Motor neuron (in vitro differentiated cells): ENCODE measurements at places on chromosomes 7 and 10. TPM values are rescaled to one million over a fixed set of nuclear protein-coding genes. Genes with fewer than 3 reads are reported as not detected.

Gene GRM3
- 2.0 and 2.3 TPM in 2 replicates for total RNA-seq

Gene TDRD1
- 0.04 and 0.05 TPM in 2 replicates for total RNA-seq

Gene PILRA
- 4.7 and 7.1 TPM in 2 replicates for total RNA-seq

Gene SYPL1
- total RNA-seq: 60.0 and 66.2 TPM in 2 replicates

Gene LIPK
- total RNA-seq: not detected in 2 replicates

Gene CHAT
- 6.0 and 6.5 TPM in 2 replicates for total RNA-seq

Gene SPDYE5
- 0.59 and 0.76 TPM in 2 replicates for total RNA-seq

Gene SFTPA2
- total RNA-seq: 0.97 and 1.3 TPM in 2 replicates

Gene MLXIPL
- total RNA-seq: 0.46 and 0.83 TPM in 2 replicates

DNA sequence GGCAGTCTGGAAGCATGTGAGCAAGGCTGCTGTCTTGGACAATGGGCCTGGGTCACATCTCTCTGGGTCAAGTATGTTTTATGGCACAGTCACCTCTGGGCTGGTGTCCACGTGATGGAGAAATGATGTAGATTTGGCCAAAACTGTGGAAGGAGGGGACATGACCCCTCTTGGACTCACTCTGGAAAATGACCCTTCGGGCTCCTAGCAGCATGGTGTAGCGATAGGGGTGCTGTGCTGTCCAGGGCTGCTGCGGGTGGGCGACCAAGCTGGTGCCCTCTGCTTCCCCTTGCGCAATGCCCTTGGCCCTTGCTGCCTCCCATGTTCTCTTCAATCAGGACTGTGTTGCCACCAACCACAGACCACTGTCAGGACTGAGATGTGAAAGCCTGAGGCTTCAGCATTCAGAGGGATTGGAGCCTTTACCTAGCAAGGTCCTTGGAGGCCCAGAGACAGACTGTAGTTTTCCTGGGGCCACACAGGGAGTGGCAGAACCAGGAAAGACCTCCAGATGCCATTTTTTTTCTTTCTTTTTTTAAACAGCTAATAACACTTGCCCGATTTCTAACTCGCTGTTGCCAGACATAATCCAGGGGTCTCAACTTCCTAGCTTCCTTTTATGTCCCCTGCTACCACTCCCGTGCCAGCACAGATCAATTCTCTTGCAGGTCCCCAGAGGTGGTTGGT lies 6.1 kb downstream of the CYP26A1 start:
- no peak for ATAC-seq

DNA sequence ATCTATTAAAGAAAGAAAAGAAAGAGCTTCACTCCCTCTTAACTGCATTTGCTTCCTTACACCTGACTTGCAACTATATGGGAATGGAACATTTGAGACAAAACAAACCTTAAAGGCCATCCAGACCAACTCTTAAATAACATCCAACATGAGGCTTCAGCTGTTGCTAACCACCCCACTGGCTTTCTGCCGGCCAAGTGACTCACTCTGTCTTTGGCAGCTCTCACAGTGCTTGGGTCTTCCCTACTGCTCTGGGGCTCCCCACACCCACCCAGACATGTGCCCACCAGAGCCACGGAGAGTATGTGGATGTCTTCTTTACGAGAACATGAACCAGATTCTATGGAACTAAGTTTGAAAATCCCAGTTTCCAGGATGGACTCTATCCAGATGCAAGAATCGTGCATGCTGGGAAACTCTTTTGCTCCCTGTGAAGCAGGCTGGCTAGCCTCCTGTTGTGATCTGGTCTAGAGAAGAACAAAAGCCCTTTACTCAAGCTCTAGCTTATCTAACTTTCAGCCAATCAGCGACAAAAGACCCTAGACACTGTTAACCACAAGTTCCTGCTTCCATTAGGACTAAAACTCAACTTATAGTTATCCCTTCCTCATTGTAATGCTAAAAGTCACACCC lies 245.7 kb downstream of the TCERG1L start:
- ATAC-seq: no peak

- no peak for ATAC-seq
These were observed 98.5 kb upstream of the CTTNBP2 start for GRCh38 chr7:117971556-117972244.

GRCh38 chr7:80288175-80289122 lies 153.8 kb downstream of the GNAI1 start:
- ATAC-seq: no peak

DNA sequence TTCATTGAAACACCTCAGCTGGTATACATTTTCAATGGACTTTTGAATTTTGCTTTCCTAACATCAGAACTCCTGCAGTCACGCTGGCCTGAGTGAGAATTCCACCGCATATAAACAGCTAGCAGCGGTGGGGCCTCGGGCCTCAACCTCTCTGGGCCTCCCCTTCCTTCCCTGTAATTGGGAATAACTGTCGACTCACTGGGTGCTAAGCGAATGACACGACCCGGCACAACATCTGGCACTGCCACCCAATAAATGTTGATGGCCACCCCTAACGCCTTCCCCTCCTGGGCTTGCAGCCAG lies 670 bp downstream of the RCC1L start:
- no peak for ATAC-seq

DNA sequence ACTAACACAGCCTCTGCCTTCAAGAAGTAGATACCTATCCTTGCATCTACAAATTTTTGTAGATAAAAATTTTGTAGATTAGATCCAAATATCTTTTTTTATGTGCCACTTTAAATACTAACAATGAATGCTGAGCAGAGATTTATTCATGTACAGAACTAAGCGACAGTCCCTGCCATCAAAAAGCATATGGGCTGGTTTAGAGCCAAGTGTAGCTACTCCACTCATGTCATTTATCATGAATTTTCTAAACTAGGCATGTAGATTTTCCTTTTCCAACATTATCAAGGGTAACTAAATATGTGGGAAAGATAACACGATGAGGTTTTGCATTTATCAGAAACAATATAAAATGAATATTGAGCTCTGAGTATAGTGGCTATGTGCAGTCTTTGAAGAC lies 857.5 kb downstream of the XPNPEP1 start:
- no peak for ATAC-seq

GRCh38 chr7:119783799-119784198 lies 489.2 kb upstream of the KCND2 start:
- ATAC-seq: no peak

GRCh38 chr7:34312624-34313023 lies 345.4 kb upstream of the NPSR1 start:
- ATAC-seq: no peak

DNA sequence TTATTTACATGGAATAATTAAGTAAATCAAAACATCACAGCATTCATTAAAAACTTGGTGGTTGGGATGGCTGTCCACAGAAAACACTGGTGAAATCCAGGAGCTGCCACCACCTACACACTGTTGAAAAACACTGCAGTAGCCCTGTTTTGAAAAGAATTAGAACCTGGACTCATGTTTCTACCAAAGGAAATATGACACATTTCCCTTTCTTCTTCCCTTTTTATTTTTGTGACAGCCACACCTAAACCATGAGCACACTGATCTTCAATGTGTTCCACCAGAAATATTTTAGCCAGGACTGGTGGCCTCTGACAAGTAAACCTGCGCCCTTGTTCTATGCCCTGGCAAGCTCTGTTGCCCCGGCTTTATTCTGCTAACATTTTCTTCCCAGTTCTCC lies 3.3 kb downstream of the TMEM140 start:
- ATAC-seq: no peak

DNA sequence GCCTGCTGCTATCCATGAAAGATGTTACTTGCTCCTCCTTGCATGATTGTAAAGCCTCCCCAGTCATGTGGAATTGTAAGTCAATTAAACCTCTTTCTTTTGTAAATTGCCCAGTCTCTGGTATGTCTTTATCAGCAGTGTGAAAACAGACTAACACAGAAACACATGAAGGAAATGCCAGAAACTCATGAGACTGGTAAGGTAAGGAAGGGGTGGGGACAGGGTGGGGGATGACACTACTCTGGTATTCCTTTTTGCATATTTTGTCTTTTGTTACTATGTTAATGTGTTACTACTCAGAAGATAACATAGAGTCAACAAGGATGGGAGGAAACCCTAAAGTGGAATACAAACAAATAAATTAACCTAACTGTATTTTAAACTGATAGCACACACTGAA lies 69.8 kb upstream of the DRGX start:
- no peak for ATAC-seq

DNA sequence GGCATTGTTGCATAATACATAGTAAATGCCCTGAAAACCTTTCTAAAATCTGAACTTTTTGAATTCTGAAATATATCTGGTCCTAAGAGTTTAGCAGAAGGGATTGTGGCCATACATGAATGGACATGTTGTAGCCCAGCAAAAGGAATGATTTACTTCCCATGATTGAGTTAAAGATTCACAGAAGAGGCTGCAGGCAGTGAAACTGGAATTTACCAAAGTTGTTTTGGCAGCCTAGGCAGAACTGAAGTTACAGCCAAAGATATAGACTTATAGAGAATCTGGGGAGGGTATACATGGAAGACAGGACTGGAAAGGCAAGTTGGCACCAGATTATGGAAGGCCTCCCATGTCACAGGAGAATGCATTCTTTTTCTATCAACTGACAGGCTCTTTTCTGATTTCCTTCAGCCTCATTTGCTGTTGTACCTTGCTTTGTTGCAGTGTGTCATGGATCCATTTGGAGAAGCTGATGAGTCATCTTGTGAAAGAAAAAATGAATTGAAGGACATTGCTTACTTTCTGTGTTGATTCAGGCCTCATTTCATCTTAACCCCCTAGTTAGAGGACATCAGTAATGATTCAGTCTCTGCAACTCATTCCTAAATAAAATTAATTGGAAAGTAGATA lies 356.2 kb upstream of the LRGUK start:
- peak; percentile 85 for ATAC-seq

GRCh38 chr7:17939606-17940301 lies 540 bp downstream of the SNX13 start:
- ATAC-seq: peak; percentile 53

DNA sequence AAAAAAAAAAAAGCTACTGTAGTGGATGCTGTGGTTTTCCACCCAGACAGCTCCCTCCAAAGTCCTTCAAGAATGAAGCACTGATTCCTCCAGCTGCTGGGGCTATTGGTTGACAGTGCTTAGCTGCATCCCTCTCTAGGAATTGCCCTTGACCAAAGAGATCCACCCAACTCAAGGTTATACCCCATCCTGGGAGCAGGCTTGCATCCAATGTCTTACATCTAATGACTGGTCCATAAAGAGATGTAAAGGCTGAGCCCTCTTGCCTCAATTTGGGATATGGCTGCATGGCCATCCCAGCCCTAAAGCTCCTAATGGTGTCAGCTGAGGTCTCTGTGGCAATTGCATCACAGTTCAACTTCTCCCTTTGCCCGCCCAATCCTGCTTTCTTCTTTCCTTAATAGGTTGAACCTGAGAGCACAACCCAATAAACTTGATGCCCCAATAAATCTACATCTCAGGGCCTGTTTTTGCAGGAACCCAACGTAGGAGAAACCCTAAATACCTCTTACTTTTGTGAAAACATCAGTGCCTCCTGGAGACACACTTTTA lies 4.4 kb downstream of the GPR37 start:
- no peak for ATAC-seq

- no peak for ATAC-seq
These were observed 75.3 kb upstream of the STEAP1 start for GRCh38 chr7:90078921-90079320.

- ATAC-seq: no peak
These were observed 8.8 kb downstream of the MXI1 start for GRCh38 chr10:110216240-110216639.

DNA sequence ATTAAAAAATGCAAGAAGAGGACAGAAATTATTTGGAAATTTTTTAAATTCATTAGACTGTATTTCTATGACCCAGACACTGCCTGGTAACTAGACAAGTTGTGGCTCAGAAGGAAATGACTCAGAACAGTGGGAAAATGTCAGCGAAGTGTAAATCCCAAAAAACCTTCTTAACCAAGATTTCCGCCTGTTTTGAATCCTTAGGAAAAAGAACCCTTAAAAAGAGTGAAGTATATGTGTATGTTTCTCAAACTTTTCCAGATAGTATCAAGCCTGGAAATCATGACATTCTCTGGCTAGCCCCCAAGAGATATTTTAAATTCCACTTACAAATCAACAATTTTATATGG lies 42.7 kb upstream of the PLXNA4 start:
- ATAC-seq: no peak

- no peak for ATAC-seq
These were observed 54.3 kb upstream of the AKR1E2 start for GRCh38 chr10:4771554-4772201.

- ATAC-seq: peak; percentile 22
These were observed 15.9 kb downstream of the BZW2 start for GRCh38 chr7:16661924-16662323.

DNA sequence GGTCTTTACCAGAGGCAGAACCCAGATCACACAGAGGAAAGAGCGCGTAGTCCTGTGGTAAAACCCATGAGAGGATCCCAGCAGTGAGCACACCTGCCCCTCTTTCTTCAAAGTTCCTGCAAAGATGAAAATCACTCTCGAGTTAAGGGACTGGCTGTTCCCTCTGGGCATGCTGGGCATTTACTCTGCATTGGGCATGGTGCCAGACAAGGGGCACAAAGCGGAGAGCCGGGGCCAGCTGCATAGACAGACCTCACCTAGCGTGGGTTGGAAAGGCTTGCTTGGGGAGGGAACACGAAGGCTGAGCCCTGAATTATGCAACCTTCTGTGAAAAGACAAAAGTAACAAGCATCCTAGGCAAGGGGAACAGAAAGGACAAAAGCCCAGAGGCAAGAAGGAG lies 120.0 kb upstream of the TCERG1L start:
- no peak for ATAC-seq

DNA sequence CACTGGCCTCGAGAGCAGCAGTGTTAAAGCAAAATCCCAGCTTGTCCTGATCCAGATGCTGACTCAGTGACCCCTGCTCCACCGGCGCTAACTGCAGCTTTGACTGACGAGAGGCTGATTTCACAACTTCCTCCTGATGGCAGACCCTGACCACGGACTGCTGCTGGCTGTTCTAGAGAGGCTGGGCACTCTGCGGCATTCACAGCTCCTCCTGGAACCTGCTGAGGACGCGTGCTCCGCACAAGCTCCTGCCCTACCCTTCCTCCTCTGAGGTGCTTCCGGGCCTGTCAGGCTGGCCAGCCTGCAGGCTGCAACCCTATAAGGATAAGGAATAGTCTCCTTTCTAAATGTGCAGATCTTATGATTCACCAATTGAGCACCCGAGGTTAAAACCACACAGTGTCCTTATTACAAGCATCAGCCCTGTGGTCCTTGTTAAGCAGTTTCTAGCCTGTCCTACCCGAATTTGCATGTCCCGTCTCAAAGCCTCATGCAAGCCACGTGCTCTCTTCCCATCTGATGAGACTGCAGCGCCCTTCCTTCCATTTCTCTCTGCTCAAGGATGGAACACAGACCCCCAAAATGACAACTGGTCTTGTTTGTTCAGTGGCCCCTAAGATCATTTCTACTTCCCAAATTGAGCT lies 35.5 kb upstream of the NCAPG2 start:
- peak; percentile 89 for ATAC-seq

DNA sequence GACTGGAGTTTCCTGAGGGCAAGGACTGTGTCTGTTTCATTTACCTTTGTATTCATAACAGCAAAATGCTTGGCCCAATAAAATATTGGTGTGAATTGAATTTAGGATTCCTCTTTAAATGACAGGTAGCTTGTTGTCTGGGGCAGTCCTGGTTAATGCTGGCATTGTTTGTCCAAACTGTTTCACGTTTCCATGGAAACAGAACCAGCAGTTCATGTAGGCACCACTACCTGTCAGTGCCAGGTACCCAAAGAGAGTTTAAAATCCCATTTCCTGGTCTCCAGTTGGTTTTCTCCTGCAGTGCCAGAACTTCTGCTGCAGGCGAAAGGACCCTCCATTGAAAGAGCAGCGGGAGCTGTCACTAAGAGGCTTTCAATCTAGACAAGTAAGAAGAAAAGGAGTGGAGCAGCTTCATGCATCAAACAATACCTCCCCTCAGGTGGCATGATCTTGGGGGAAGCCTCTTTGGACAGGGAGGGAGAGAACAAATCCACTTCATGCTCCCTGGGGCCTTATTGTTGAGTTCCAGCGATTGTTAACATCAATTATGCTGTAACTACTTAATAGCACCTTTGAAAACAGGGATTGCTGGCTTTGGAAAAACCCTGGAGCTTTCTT lies 109.6 kb downstream of the KIF20B start:
- ATAC-seq: no peak
